ENCODE measurements at places on chromosomes 6 and 20. TPM values are rescaled to one million over a fixed set of nuclear protein-coding genes. Genes with fewer than 3 reads are reported as not detected.

- H3K4me1 ChIP-seq: no peaks in the 10 kb centered on the region
- no peaks in the 10 kb centered on the region for H3K36me3 ChIP-seq
- H3K27ac ChIP-seq: no peak overlapping the region
Observed at GRCh38 chr20:24818056-24818455, 131.0 kb upstream of the CST7 start.

The MCCD1 gene
- not detected for total RNA-seq

DNA sequence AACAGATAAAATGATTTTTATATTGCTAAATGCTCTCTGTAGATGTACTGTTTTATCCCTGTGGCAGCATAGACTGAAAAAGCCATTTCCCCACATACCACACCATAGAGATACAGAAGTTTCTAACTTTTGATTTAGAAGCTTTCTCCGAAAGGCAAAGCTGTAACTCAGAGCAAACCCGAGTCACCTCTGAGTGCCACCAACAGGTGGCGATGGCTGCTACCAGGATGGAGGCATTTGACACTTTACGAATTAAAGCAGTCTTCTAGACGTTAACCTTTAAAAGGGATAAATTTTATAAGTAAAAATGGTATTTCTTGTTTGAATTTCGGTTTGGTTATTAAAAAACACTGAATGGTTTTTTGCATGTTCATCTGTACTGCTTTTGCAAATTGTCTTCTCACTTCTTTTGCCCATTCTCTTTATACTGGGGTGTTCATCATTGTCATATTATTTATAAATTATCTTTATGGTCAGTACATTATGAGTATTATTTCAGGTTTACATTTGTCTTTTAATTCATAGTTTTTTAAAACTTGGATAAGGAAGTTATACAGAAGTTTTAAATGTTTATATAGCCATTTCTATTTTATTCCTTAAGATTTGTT is 201.0 kb upstream of the CEP162 start:
- H3K36me3 ChIP-seq: no peaks in the 10 kb centered on the region
- no peaks in the 10 kb centered on the region for H3K27me3 ChIP-seq
- DNase-seq: peak; percentile 8
- H3K27ac ChIP-seq: no peak overlapping the region
- H3K4me1 ChIP-seq: no peaks in the 10 kb centered on the region
- H3K4me3 ChIP-seq: no peak overlapping the region

GRCh38 chr6:164273491-164273890 is 859.0 kb downstream of the QKI start:
- H3K27me3 ChIP-seq: no peaks in the 10 kb centered on the region
- no peak for DNase-seq
- no peaks in the 10 kb centered on the region for H3K36me3 ChIP-seq
- H3K27ac ChIP-seq: no peak overlapping the region
- no peak overlapping the region for H3K4me3 ChIP-seq

- peaks cover 15% of the 10 kb centered on the region for H3K27me3 ChIP-seq
- H3K4me3 ChIP-seq: no peak overlapping the region
- H3K36me3 ChIP-seq: no peaks in the 10 kb centered on the region
- no peaks in the 10 kb centered on the region for H3K4me1 ChIP-seq
- no peak overlapping the region for H3K27ac ChIP-seq
Observed at GRCh38 chr20:57908704-57909630, 199.2 kb upstream of the PMEPA1 start.

- no peaks in the 10 kb centered on the region for H3K36me3 ChIP-seq
- H3K27ac ChIP-seq: no peak overlapping the region
- H3K4me1 ChIP-seq: peaks cover 24% of the 10 kb centered on the region
- DNase-seq: no peak
- H3K27me3 ChIP-seq: no peaks in the 10 kb centered on the region
Observed at GRCh38 chr6:44054721-44055559, 72.3 kb downstream of the MRPL14 start.

DNA sequence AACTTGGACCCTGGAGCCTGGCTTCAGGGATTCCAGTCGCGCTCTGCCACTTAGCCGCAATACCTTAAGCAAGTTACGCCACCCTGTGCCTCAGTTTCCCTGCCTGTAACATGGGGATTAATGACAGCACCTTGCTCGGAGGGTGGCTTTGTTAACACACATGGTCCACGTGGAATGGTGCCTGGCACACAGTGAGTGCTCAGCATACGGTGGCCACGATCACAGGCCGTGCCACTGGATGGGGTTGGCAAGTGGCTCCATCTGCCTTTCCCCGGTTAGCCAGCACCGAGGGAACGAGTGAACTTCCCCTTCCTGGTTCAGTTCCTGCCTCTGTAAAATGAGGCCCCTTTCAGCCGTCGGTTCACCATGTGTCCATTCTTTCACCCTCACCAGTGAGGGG is 17.2 kb downstream of the C6orf132 start:
- no peak for DNase-seq
- no peaks in the 10 kb centered on the region for H3K4me1 ChIP-seq
- H3K4me3 ChIP-seq: no peak overlapping the region
- H3K27me3 ChIP-seq: no peaks in the 10 kb centered on the region
- no peaks in the 10 kb centered on the region for H3K36me3 ChIP-seq

- no peak overlapping the region for H3K27ac ChIP-seq
- H3K4me1 ChIP-seq: no peaks in the 10 kb centered on the region
- H3K36me3 ChIP-seq: no peaks in the 10 kb centered on the region
- H3K4me3 ChIP-seq: no peak overlapping the region
Observed at GRCh38 chr6:75483136-75483952, 10.3 kb downstream of the FILIP1 start.

The EYA2 gene
- total RNA-seq: not detected

DNA sequence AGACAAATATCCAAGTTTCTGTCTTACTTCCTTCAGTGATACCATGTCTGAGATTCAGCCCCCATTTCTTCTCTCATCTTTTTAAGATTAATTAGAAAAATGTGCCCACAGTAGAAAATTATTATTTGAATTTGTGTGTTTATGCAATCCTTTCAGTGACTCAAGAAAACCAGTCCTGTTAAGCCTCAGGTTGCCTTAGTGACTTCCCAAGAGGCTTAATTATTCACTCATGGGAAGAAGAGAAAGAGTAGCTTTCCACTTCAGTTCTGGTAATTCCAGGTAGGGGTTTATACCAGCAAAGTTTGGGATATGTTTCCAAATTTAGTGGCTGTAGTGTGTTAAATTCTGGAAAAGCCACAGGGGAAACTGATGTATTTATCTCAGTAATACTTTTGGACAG is 149.1 kb downstream of the RIMS1 start:
- no peak overlapping the region for H3K27ac ChIP-seq
- no peak for DNase-seq
- no peaks in the 10 kb centered on the region for H3K4me1 ChIP-seq
- H3K27me3 ChIP-seq: no peaks in the 10 kb centered on the region
- no peak overlapping the region for H3K4me3 ChIP-seq
- no peaks in the 10 kb centered on the region for H3K36me3 ChIP-seq

DNA sequence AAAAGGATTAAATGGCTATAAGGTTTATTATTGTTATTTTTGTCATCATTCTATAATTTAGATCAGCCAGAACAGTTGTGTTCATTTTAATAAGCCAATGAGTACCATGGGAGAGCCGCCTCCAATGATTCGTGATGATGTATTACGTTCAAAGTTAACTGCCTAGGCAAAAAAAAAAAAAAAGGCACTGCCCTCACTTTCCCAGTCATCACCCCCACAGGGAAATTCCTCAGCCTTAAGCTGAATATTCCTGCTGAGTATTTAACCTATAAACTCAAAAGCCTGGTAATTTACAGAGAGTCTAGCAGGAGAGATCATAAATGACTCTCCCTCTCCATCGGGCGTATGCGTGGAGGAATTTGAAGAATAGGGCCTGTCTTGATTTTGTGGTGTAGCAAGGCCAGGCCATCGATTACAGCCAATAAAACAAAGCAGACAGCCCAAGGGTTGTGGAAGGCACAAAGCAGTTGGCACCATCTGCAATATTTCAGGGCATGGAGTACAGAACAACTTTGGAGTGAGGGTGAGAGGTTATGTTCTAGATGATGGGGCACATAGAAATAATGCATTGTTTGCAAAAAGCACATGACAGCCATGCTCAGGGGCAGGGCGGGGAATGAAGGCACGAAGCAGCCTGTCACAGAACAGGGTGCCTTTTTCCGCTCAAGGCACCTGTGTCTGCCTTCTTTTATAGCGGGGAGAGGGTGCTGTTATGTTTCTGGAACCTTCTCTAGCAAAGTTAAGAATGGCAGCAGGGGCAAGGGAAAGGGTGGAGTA is 138.2 kb upstream of the DTNBP1 start:
- peaks cover 7% of the 10 kb centered on the region for H3K4me1 ChIP-seq
- peaks cover 6% of the 10 kb centered on the region for H3K36me3 ChIP-seq
- no peak overlapping the region for H3K27ac ChIP-seq
- no peak overlapping the region for H3K4me3 ChIP-seq

DNA sequence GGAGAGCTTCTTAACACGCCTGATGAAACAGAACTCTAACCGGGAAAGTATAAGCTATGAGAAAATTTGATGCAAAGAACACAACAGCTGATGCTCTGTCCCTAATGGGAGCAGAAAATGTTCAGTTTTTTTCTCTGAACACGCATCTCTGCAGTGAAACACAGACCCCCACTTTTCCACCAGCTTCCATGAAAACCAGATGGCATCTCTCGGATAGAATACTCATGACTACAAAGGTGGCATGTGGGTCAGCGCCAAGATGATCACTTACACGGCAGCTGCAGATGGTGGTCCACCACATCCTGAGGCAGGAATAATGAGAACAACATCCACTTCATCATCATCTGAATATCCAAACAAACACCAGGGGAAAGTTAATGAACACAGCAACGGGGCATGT is 85.2 kb upstream of the CNR1 start:
- H3K27me3 ChIP-seq: no peaks in the 10 kb centered on the region
- no peak overlapping the region for H3K27ac ChIP-seq
- no peaks in the 10 kb centered on the region for H3K4me1 ChIP-seq
- H3K4me3 ChIP-seq: no peak overlapping the region

DNA sequence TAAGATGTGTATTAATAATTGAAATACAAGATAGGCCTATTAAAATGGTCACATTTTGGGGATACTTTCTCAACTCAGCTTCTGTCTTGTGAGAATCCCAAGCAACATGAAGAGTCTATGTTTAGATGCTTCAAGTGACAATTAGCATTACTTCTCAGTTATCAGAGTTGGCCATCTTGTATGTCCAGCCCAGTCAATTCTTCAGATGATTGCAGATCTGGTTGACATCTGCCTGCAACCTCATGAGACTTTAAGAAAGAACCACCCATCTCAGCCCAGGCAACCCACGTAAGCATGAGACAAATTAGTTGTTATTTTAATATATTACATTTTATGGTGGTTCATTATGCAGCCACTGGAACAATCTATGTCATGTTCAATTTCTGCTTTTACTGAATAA is 256.5 kb downstream of the TENT5A start:
- H3K36me3 ChIP-seq: no peaks in the 10 kb centered on the region
- H3K4me3 ChIP-seq: no peak overlapping the region
- no peaks in the 10 kb centered on the region for H3K4me1 ChIP-seq
- no peak for DNase-seq

GRCh38 chr6:27126815-27127537 is 120.5 kb upstream of the PRSS16 start:
- peak overlapping the region; percentile 91 for H3K27ac ChIP-seq
- no peaks in the 10 kb centered on the region for H3K27me3 ChIP-seq
- peak overlapping the region; percentile 84 for H3K4me3 ChIP-seq
- H3K36me3 ChIP-seq: peaks cover 3% of the 10 kb centered on the region
- DNase-seq: peak; percentile 78

DNA sequence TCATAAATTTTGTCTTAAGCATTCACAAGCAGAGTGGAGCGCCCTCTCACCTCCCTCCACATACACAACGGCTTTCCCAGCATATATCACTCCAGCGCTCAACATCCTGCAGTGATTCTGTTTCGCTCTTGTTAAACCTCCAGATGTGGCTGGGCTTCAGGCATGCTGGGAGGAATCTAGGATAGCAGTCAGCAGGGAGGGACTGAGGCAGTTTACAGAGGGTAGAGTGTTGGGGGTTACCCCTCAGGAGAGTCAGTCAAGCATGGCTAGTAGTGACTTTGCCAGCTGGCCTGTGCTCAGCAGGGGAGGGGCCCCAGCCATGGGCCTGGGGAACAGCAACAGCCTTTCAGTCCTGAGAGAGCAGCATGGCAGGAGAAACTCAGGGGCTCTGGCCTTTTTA is 161.4 kb upstream of the FLRT3 start:
- H3K4me1 ChIP-seq: no peaks in the 10 kb centered on the region
- H3K27ac ChIP-seq: no peak overlapping the region
- no peak for DNase-seq
- no peaks in the 10 kb centered on the region for H3K27me3 ChIP-seq

All from activated T-helper 2 cell treated with anti-CD3 and anti-CD28 coated beads, Interferon-gamma antibody, Interleukin-2, Interleukin-4, amounts not matched to agents 10 μg/mL and 5 μg/mL and 100 μg/mL, durations not matched to agents 14 hours and 24 hours and 36 hours (primary cell).